ENCODE measurements at places on chromosomes 7 and 10. TPM values are rescaled to one million over a fixed set of nuclear protein-coding genes. Genes with fewer than 3 reads are reported as not detected.

The CFAP43 gene
- total RNA-seq, result 0.32 TPM

The MYPN gene
- not detected for total RNA-seq

The RNLS gene
- 29.1 TPM for total RNA-seq

The LLCFC1 gene
- not detected for total RNA-seq

The GNAT3 gene
- total RNA-seq, result not detected

The AIMP2 gene
- total RNA-seq, result 28.2 TPM

The CNPY1 gene
- not detected for total RNA-seq

The STK31 gene
- total RNA-seq, result 1.3 TPM

The GDF2 gene
- not detected for total RNA-seq

The ATOH7 gene
- total RNA-seq, result 0.64 TPM

All from breast epithelium (tissue), 4 donors.